ENCODE measurements at places on chromosomes 11 and 22. TPM values are rescaled to one million over a fixed set of nuclear protein-coding genes. Genes with fewer than 3 reads are reported as not detected.

DNA sequence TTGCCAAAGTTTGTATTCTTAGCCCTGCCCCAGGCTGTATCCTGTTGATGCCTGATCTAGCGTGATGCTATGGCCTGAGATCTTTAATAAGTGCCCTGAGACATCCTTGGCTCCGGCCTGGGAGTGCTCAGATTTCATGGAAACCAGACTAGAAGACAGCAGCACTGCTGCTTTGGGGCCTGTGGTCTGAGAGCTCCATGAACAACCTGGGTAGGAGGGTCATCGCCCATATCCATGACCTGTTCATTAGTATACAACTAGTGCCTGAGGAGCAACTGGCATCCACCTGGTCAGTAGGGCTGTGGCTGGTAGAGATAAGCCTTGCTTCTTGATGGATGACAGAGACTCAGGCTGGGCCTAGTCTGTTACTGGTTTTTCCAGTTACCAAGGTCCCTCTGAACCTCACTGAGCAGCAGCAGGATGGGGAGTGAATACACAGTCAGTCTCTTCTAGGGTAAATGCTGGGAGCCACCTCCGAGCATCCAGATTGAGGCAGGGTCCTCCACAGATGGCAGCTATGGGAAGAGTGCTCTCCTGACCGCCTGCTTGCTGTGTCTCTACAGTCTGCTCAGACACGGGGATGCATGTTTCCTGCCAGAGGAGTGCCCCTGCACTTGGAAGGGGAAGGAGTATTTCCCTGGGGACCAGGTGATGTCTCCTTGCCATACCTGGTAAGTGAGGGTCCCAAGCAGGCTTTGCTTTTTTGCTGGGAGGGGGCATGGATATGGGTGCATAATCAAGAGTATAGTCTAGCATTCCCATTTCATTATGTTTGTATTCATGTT is 39.0 kb downstream of the OTOG start:
- no peak for DNase-seq

The SOX10 gene
- 3.2 TPM for total RNA-seq

DNA sequence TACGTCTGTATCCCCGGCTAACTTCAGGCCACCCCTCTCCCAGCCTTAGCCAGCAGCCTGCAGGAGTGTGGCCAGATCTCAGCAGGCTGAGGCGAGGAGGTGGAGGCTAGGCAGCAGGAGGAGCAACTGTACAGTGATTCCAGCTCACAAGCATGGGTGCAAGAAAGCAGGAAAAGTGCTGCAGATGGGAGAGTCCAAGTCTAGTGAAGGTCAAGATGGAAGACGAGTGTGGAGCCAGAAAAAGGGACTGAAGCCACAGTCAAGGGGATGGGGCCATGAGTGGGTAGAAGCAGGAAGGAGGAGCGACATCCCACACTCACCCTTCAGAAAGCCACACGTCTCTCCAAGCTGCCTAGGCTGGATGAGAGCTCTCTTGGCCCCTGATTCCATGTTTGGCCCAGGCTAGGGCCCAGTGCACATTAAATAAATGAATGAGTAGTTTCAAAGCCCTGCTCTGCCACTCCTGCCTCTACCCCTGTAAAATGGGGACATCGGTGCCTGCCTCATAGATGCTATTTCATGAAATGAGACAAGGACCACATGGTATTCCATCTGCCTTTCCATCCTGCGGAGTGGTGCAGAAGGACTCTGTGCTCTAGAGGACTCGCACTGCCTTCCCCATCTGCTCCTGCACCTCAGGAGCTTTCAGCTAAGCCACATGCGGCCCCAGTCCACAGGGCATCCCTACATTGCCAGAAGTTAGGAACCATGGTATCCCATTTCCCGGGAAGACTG is 2.9 kb downstream of the YDJC start:
- no peak for DNase-seq

- no peak for DNase-seq
Observed at GRCh38 chr11:16097543-16097942, 258.8 kb downstream of the SOX6 start.

The CCDC188 gene
- total RNA-seq = not detected

GRCh38 chr11:134469627-134470026 is 57.6 kb upstream of the B3GAT1 start:
- DNase-seq = no peak

- no peak for DNase-seq
Observed at GRCh38 chr11:3134218-3134621, 30.9 kb downstream of the OSBPL5 start.

The DGAT2 gene
- 2.4 TPM for total RNA-seq

DNA sequence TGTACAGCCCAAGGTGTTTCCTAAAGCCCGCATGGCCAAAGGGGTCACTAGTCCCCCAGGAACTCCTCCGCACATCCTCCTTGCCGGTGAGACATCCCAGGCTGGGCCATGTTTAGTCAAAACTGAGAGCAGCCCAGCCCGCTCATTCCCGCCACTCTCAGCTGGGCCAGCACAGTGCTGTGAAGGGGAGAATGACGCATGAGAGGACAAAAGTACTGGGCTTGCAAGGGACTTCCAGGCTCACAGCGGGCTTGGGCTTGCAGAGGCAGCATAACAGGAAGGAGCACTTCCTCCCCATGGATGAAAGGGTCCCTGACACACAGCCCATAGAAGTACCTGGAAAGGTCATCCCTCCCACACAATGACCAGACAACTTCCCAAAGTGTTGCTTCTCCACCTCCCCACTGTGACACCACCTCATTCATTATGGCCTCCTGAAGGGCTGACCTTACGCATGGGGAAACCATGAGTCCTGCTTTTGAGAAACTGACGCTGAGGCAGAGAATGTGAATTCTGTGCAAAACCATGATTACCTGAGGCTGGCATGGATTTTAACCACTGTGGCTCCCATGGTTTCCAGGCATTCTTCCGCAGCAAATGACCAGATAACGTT is 19.1 kb downstream of the ETS1 start:
- DNase-seq = no peak

DNA sequence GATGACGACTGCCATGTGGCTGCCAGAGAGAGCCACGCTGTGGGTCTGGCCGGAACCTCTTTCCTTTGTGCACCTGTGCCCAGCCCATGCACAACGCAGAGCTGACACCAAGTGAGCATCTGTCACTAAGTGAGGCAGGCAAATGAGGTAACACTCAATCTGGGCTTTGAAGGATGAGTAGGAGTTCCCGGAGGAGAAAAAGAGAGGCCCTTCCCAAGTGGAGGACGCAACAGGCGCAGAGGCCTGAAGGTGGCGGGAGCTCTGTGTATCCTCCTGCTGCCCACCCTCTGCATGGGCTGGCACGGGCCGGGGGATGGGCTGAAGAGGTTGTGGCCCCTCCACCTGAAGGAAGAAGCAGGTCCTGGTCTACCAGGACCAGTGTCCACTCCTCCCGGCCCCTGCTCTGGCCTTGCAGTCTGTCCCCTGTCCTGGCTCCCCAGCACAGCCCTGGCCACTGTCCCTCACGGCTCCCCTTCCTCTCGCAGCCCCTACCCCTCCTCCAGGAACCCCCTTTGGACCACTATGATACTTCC is 23.4 kb upstream of the PPARA start:
- DNase-seq = no peak
